Neuronal stem cell (in vitro differentiated cells): ENCODE measurements at places on chromosomes 1 and 21.

GRCh38 chr1:245091171-245091621 is 63.6 kb upstream of the KIF26B start:
- no peak for DNase-seq

GRCh38 chr1:84253036-84253435 is 48.5 kb upstream of the SAMD13 start:
- DNase-seq = no peak

- DNase-seq = no peak
Measured at GRCh38 chr1:29893046-29893723, 656.9 kb downstream of the PTPRU start.

- no peak for DNase-seq
Measured at GRCh38 chr1:205493241-205494085, 11.0 kb upstream of the CDK18 start.

- DNase-seq = no peak
Measured at GRCh38 chr1:215344539-215344938, 222.6 kb upstream of the KCTD3 start.

DNA sequence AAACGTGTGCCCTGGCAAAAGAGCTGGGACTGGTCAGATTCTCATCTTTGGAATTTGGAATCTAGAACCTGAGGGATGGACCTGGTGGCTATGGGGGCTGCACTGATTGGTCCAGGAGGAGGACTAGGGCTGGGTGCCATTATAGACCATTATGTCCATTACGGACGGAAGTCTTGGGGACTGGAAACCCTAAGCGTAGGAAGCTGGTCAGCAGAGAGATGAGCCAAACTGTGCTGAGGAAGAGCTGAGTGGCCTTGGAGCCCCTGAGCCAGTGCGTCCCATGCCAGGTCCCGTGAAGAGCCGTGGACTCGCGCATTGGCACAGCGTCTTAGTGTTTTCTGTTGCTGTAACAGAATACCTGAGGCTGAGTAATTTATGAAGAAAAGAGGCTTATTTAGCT is 10.0 kb downstream of the MRAP start:
- no peak for DNase-seq

DNA sequence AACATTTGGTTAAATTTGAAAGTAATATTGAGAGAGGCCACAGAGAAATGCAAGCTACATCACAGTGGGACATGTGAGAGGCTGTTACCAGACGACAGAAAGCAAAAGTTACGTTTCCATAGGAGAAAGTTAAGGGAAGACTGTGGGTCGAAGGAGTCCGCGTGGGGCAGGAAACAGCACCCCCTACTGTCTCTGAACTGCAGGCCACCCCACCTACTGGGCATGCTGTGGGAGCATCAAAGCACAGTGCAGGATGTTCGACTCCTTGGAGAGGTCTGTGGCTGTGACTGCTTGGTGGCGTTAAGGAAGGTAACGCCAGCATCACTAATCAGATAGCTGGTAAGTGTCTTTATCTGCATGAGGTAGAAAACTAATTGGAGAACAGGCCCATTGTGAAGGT is 123.9 kb downstream of the PTBP2 start:
- DNase-seq = no peak

DNA sequence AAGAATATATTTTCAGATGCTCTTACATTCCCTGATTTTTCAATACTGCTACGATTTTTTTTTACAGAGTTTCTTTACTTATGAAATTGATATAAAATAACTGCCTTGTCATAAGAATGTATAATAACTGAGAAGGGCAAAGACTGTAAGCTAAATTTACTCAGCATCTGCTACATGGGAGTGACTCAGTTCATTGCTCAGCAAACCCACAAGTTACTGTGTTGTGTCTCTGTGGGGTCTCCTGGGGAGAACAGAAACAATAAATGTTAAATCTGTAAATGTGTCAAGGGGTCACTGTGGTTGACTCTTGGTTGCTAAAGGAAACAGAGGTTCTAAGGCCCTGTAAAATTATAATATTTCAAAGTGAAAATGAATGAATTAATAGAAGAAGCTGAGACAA is 210.3 kb upstream of the CACYBP start:
- DNase-seq = no peak

DNA sequence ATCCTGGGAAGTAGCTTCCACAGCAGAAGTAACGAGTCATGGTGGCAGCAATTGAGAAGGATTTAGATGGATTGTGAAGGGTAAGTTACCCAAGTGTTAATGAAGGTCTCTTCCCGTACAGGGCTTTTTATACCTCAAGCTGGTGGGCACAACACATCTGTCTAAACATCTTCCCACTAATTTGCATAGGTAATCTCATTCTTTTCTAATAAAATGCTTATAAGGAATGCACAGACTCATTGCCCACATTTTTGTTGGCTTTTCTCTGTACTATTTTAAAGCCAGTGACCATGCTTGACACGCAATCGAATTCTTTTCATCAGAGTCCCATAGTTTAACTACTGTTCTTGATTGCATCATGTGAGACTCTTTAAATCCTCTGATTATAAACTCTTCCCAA is at the start of gene KRTAP7-1:
TSS of gene KRTAP7-1 (minus strand) at position 101 of the 400 bp plus-strand sequence. CDS start at position 40, 61 bp downstream.
- DNase-seq = no peak

DNA sequence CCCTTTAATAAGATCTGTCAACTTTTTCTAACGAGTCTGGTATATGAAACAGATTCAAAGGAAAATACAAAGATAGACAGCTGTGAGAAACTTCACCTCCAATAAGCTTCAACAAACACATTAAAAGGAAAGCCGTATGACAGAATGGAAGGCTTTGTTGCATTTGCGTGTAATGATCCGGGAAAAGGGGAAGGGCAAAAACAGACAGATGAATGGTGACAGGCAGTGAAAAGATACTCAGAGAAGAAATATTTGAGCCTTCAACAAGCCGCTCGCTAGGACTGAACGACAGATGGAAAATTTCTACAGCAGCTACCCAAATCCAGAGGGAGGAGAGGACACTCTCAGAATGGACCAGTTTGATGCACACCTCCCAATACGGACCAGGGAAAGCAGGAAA is 14.9 kb downstream of the COPA start:
- DNase-seq = peak; percentile 5

DNA sequence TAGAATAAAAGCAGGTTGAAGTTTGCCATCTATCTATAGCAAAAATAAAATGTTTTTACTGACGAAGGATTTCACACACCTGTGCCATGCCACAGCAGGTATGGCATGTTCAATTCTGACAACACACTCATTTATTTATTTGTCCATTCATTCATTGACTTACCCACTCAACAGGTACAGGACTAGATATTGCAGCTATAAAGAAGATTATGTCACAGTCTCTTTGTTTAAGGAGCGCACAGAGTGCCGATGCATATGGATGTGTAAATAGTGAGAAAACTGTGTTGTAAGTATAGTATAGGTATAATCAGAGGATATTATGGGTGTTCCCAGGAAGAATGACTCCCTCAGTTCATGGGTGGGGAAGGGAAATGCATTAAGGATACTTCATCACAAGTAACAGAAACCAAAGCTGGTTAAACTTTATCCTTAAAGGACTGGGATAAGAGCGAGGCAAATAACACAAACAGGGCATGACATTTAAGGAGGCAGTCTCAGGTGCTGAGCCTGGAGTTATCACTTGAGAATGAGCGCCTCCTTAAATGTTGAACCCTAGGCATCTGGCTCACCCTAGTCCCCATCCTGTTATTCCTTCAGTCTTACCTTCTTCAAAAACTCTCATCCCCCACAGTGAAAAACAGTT is 7.9 kb upstream of the ZRANB2 start:
- no peak for DNase-seq

DNA sequence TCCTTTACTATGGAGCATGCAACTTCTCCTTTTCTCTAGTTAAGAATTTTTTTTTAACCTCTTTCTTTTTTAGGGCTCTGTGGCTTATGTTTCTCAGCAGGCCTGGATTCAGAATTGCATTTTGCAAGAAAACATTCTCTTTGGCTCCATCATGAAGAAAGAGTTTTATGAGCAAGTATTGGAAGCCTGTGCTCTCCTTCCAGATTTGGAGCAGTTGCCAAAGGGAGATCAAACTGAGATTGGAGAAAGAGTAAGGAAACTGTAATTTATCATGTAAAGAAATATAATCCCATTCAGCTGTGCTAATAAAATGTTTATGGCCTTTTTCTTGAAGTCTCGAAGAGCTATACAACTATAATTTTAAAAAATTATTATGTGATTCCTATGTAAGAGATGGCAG is 70.1 kb downstream of the HSPA13 start:
- DNase-seq = no peak

- DNase-seq = no peak
Measured at GRCh38 chr1:156262461-156263287, 14.8 kb upstream of the PAQR6 start.

DNA sequence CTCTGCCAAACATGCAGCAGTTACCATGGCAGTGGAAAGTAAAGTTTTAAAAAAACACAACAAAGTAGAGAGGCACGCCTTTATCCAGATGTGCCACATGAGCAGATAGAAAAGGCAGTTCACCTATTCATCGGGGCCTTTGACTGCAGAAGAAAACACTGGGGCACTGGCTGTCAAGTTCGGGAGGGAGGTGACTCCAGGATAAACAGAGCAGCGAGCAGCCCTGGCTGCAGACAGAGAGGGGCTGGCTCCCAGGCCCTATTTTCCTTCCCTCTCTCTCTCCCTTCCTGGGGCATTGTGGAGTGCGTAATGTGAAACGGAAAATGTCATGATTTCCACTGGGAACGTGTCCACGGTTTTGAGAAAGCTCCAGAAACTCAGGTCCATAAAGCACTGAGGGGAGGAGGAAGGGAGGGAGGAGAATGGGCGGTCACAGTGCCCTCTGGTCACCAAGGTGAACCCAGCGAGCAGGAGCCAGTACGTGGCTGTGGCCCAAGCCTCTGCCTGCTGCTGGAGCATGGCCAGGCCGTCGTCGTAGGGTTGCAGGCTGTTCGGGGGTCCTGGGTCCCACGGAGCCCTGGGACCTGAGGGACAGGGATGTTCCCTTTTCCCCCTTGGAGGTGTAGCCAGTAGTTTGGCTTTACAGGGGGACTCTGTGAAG is 114.7 kb upstream of the IRF2BP2 start:
- DNase-seq = no peak

DNA sequence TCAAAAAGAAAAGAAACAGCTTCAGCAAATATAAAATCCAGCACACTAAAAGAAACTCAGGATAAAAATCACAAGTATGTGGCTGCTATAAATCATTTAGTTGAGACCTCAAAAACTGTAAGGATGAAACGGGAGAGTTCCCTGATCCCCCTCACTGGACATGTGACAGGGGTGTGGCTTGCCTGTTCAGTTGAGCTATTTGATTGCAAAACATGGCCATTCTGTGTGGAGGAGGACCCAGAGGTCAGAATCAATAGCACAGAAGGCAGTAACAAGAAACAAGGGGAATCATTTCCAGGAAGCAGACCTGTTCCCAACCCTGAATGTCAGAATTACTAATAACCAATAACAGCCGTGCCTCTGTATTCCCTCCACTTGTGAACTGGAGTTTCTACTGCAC is 27.9 kb downstream of the RBM11 start:
- DNase-seq = no peak

DNA sequence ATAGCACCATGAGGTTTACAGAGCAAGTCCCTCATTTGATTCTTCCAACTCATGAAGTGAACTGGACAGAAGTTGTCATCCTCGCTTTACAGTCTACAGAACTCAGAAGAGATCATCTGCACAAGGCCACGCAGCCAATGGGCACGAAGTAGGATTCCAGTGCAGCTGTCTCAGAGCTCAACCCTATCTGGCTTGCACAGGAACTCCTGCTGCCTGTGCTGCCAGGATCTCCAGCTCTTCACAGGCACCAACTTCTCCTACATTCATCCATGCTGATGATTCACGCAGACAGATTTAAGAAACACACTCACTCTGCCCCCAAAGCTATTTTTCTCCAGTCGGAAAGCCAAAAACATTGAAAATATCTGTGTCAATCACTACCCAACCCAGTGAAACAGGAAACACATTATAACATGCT is 157.0 kb downstream of the RERE start:
- no peak for DNase-seq

DNA sequence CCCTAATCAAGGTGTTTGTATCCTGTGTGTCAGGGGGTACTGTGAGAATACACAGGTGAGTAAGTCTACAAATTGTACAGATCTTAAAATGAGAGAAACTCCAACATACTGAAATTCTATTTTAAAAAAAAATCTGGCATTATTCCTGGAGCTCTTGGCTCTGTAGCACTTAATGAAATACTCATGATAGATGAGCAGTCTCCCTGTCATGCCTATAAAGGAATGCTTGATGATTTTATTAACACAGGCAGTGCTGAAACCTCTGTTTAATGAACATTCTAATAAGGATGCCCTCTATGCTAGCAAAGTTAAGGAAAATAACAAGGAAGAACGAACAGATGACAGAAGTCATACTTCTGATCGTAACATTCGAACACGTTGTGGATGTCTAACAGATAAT is 233.9 kb upstream of the NEGR1 start:
- DNase-seq = no peak

- DNase-seq = no peak
Measured at GRCh38 chr1:203437696-203438315, 37.8 kb upstream of the PRELP start.

GRCh38 chr1:18109058-18109755 is 1.6 kb downstream of the IGSF21 start:
- DNase-seq = no peak

GRCh38 chr1:31674626-31675025 is 29.2 kb downstream of the COL16A1 start:
- no peak for DNase-seq

DNA sequence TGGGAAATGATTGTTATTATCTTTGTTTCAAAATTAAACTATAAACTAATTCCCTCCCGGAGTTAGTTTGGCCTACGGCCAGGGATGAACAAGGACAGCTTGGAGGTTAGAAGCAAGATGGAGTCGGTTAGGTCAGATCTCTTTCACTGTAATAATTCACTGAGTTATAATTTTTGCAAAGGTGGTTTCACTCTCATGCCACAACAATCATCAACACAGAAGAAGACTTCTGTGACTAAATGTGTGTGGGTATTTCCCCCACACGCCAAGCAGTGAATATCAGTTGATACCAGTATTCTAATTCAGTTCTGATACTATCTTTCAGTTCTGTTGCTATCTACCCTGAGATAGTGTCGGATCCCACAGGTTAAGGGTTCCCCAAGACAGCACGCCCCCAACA is 215.1 kb downstream of the S1PR1 start:
- no peak for DNase-seq

GRCh38 chr1:175673371-175674150 is 69.8 kb downstream of the TNR start:
- peak; percentile 27 for DNase-seq

- DNase-seq = no peak
Measured at GRCh38 chr1:58622571-58622970, 45.5 kb upstream of the TACSTD2 start.

- no peak for DNase-seq
Measured at GRCh38 chr1:213724640-213725536, 262.9 kb upstream of the PROX1 start.

DNA sequence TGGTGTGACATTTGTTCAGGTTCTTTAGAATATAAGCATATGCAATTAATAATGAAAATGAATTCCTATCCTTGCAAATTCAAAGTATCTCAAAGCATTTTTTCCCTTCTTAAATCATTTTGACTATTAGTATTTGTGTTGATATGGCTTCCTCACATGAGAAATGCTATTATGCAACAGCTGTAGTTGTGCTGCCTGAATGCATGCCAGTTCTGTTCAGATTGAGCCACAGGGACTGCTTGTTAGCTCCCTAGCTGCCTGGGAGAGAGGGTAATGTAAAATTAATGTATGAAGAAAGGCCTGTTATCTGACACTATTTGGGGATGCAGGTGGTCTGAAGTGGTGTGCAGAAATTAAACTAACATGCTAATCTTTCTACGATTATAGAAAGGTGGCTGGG is 45.5 kb downstream of the CACHD1 start:
- no peak for DNase-seq

GRCh38 chr1:24416666-24417391 is 1.2 kb downstream of the NIPAL3 start:
- no peak for DNase-seq

GRCh38 chr1:63238721-63239120 is 83.6 kb upstream of the FOXD3 start:
- no peak for DNase-seq
